ENCODE measurements at places on chromosomes 7 and 10. TPM values are rescaled to one million over a fixed set of nuclear protein-coding genes. Genes with fewer than 3 reads are reported as not detected.

FFAR4 gene
- not detected for total RNA-seq

GPR85 gene
- 26.8 TPM for total RNA-seq

ADAM12 gene
- total RNA-seq = 29.9 TPM

NUDCD3 gene
- total RNA-seq = 61.6 TPM

NPS gene
- total RNA-seq = not detected

ARHGAP12 gene
- 102 TPM for total RNA-seq

EBLN1 gene
- not detected for total RNA-seq

SLC25A13 gene
- 57.5 TPM for total RNA-seq

DEPP1 gene
- 40.9 TPM for total RNA-seq

TUBB8 gene
- not detected for total RNA-seq
